Activated CD4-positive, alpha-beta T cell treated with anti-CD3 and anti-CD28 coated beads for 1 hour (primary cell): ENCODE measurements at places on chromosomes 12 and 14.

GRCh38 chr12:6952121-6952862, 1.1 kb downstream of the PTPN6 start:
- no peak for DNase-seq

DNA sequence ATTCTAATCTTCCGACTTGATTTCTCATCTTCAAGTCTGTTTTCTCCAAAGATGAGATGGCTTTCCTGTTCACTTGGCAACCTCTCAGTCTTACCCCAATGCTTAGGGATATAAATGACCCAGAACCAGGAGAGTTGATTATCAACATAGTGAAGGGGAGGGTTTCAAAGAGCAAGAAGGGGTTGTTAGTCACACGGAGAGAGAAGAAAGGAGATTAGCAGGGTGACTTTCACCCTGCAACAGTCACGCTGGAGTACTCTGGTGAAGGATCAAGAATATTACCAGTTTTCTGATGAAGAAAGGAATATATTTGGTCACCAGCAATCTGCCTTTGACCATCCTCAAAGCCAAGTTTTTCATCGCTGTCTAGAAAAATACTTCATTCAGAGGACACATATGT, at the start of gene TMEM52B:
Gene TMEM52B (plus strand): TSS at position 212 of the 400 bp plus-strand sequence. CDS start 543 bp downstream, outside the sequence.
- no peak for DNase-seq

DNA sequence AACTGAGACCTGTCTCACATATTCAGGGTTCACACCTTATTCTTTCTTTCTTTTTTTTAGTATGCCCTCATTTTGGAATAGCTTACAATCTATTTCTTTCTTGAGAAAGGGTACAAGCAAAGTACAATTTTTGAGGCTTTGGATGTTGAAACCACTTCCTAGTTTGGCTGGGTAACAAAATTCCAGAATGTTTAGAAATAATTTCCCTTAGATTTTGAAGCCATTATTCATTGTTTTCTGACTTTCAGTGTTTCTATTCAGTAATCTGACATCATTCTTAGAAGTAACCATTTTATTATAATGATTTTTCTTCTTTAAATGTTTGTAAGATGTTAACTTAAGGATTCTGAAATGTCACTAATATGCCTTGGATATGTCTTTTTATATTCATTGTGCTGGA, 28.2 kb downstream of the ST8SIA1 start:
- no peak for DNase-seq

GRCh38 chr14:29584992-29585391, 342.7 kb downstream of the PRKD1 start:
- no peak for DNase-seq

DNA sequence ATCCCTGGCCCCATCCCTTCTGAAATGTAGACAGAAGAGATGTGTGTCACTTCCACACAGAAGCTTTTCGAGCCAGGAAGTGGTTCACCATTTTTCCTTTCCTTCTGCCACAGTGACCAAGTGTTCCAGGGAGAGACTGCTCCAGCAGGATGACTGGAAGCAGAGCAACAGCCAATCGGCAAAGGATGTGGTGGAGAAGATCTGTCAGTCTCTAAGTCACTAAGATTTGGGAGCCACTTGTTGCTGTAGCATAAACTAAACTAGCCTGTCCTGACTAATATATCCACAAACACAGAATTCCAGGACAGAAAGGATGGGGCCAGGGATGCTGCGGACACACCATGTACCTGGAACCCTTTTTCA, 42.9 kb downstream of the DUSP6 start:
- no peak for DNase-seq

DNA sequence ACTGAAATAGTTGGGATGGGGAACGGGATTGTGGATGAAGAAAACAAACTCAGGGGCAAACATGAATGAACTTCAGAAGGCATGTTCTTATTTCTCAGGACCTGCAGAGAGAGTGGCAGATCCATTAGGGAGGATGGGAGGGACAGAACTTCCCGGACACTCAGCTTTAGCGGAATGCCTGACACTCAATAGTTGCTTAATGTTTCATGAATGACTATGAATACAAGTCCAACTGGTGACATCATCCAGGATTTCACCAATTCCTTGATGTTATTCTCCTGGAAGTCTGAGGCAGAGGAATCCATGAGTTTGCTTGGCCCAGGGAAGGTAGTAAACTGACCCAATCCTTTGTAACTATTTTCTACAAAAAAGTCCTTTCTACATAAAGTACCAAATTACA, 37.8 kb upstream of the LRRC10 start:
- no peak for DNase-seq

- DNase-seq, result no peak
Measured at GRCh38 chr14:35112641-35113040, 9.1 kb downstream of the PPP2R3C start.

- DNase-seq, result no peak
Measured at GRCh38 chr12:124361074-124361970, 66.4 kb downstream of the RFLNA start.

GRCh38 chr12:109737126-109737525, 23.5 kb downstream of the FAM222A start:
- no peak for DNase-seq

- DNase-seq, result no peak
Measured at GRCh38 chr12:33047666-33048065, 151.1 kb upstream of the PKP2 start.

GRCh38 chr14:67650694-67651093, 23.7 kb downstream of the VTI1B start:
- DNase-seq, result no peak

GRCh38 chr14:81066672-81067071, 111.3 kb downstream of the TSHR start:
- DNase-seq, result no peak

DNA sequence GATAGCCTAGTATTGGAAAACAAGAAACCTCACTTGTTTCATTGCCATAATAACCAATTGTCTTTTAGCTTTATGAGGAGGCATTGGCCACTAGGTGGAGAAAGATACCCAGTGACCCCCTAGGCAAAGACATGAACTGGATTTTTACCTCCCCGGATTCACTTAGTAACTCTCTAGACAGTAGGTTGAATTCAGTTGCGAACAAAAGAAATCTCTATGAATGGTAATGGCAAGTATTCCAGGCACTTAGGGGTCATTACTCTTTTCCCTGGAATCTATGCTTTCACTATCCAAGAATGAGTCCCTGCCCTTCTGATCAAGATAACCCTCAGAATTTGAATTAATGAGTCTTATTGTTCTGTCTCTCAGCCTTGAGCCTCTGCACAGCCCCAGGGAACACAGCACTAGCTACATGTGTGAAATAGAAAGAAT, 29.5 kb upstream of the RHOJ start:
- DNase-seq, result no peak

GRCh38 chr12:39930101-39930500, 175.8 kb downstream of the SLC2A13 start:
- DNase-seq, result no peak

DNA sequence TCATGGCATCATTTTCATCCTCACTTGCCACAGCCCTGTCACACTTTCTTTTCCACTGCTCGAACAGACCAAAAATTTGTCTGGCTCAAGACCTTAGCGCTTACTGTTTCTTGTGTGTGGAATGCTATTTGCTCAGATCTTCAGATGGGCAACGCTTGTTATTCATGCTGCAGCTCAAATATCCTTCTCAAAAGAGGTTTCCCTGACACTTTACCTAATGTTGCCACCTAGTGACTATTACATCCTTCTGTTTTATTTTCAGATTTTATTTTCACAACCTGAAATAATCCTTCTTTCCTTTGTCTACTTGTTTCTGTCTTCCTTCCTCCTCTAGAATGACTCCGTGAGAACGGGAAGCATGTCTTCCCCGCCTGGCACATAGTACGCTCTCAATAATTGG, 5.6 kb downstream of the FBXO33 start:
- DNase-seq, result no peak

DNA sequence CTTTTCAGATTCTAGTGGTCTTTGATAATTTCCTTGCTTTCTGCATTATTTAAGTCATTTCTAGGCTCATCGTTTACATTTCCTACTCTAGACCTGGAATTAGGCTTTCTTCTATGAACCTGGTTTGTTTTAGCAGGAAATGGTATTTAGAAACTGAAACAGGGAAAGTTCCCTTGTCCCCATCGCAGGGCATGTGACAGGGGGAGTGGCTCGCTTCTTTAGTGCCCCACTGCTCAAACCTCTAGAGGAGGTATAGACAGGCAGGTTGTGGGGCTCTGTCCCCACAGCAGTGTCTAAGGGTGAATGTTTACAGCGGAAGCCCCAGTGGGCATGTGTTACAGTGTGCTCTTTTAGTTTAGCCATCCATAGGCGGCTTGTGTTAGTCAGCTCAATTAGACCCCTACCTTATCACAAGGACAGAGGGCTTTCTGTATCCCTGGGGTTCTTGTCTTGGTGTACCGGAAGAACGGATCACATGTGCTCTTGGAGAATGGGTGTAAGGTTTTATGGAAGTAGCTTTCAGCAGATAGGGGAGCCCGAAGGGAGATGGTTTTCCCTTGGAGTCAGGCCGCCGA, 25.0 kb downstream of the IFT81 start:
- no peak for DNase-seq

GRCh38 chr14:26775765-26776563, 178.1 kb upstream of the NOVA1 start:
- no peak for DNase-seq

DNA sequence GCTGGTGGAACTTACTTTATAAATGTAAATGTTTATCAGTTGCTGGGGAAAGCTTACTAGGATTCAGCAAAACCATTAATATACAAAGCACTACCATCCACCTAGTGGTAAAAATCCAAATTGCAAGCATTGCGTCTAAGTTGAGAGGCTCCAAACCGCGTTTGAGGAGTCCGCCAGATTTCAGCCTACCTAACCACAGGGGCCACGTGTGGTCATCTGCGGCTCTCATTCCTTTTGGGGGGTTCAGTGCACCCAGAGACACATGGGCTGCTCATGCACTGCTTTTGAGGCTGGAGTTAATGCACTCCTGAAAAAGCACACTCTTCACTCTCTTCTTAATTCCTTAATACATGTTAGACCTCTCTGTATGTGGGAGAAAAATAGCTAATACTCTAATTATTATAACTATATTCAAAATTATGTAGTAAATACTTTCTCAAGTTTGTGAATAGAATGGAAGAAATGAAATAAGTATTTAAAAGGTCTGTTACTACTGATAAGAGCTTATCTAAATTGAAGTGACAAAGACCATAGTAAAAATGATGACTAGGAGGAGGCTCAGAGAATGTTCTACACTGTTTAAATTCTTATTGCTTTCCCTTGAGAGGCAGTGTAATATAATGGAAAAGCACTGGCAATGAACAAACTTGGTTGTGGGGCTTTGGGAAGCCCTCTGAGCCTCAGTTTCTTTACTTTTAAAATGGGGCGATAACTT, 41.4 kb upstream of the MANSC4 start:
- DNase-seq, result no peak

- DNase-seq, result no peak
Measured at GRCh38 chr14:91371011-91371989, 46.3 kb downstream of the CCDC88C start.

- no peak for DNase-seq
Measured at GRCh38 chr14:38731962-38732361, 371.1 kb downstream of the SEC23A start.

DNA sequence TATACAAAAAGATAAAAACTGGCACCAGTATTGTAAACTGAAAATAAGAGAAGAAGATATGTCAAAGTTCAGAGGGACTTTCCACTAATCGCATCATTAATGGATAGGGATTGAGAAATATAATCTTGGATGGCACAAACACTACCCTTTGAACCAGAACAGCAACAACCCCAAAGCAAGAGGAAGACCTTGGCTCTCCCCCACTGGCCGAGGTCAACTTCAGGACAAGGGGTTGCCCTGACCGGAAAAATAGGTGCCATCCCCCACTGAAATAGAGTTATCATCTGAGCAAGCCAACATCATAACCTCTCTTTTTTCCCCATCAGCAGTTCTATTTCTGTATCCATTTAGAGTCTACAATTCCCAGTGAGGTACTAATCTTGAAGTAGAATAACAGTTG, 72.4 kb upstream of the PCED1B start:
- no peak for DNase-seq

- DNase-seq, result no peak
Measured at GRCh38 chr12:50725011-50725942, 38.6 kb upstream of the ATF1 start.

GRCh38 chr12:2212971-2213869, 160.4 kb downstream of the CACNA1C start:
- DNase-seq, result no peak

DNA sequence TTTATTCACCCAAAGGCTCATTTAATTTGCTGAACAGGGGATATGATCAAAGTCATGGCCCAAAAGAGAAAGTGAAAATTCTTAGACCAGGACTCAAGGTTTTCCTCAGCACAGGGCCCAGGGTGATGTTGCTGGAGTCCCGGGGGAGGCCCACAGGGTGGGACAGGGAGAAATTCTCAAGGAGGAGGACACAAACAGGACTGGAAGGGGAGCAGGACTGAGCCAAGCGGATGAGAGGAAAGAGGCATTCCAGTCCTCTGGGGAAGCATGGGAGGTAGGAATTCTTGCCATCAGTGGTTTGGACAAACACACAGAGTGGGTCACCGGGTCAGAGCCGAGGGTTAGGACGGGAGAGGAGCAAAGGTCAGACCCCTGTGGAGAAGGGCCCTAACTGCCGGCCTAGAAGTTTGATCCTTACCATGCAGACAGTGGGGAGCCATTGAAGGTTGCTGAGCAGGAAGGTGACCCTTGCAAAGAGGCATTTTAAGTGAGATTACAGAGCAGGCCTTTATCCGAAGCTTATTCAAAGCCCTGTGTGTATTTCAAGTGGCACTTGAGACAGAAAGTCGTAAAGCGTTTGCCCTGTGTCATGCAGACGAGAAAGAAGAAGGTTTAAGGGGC, 68.4 kb upstream of the PTGR2 start:
- no peak for DNase-seq

GRCh38 chr12:6104842-6105241, 19.6 kb downstream of the VWF start:
- no peak for DNase-seq

- no peak for DNase-seq
Measured at GRCh38 chr12:75651342-75651695, 139.9 kb upstream of the KRR1 start.

- no peak for DNase-seq
Measured at GRCh38 chr12:13539051-13539450, 342.5 kb downstream of the EMP1 start.

DNA sequence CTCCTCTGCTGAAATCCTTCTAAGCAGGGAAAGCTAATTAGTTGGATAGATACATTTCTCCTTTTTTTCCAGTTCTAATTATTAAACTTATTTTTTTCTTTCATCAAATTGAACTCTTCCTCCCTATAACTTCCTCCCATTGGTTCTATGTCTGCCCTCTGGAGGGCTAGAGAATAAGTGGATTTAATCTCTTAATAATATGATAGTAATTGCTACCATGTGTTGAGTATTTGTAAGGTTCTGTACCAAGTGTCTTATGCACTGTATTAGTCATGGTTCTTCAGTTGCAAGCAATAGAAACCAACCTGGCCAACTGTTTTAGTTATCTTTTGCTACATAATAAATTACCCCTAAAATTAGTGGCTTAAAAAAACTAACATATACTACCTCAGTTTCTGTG, 190.5 kb upstream of the PLXNC1 start:
- no peak for DNase-seq
